Trophoblast cell (in vitro differentiated cells and primary cell): ENCODE measurements at places on chromosomes 16 and 17.
A peak's percentile ranks its signal among the peaks of the same experiment; 100 is the strongest.

DNA sequence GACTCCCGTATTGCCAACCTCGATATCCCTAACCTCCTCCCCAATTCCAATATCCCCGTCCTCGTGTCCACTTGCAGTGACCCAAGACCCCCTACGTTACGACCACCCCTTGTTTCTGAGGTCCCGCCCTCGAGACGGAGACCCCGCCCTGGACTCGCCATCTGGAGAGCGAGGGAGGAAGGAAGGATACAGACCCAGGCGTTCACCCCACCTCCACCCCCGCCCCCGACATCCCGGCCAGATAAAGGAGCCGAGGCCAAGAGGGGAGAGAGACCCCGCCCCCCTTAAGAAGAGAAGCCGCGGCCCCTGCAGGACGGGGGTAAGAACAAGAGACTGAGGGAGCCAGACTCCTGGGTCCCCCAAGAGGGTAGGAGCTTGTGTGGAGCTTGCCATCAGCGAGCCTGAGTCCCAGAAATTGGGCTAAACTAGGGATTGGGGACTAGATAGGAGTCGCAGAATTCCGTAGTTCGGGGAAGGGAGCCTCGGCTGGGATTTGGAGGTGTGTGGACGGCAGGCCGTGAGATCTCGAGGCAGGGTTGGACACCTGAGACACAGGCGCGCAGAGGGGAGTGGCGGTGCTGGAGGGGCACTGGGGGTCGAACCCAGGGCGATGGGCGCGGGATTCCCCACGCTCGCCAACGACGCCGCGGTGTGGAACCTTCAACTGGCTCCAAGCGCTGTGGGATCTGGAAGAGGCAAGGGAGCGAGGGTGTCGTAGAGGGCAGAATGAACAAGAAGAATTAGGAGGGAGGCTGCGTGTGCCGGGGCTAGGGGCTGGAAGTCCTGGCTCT, at the start of gene BCL6B:
Gene BCL6B (plus strand): TSS at position 270 of the 791 bp plus-strand sequence. CDS start 622 bp downstream, outside the sequence.
- no peak for DNase-seq

DNA sequence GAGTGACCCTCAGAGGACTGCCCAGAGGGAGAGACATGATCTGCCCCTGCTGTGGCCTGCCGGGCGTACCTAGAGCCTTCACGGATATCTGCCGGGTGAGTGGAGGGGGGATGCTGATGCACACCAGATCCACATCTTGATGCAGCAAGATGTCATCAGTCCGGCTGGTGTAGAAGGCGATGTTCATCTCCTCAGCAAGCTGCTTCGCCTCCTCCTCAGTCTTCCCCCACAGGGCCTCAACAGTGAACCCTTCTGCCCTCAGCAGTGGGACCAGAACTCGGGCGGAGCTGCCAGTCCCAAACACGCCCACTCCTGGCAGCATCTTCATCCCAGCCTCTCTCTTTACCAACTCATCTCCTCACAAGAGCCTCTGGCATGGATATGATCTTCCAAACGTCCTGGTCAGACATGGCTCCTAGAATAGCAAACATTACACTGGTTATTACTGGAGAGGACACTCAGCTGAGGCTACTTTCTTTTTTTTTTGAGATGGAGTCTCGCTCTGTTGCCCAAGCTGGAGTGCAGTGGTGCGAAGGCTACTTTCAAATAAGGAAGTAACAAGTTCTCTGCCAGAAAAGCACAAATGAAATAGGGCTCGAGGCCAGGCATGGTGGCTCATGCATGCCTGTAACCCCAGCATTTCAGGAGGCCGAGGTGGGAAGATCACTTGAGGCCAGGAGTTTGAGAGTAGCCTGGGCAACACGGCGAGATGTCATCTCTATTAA, 18.9 kb downstream of the C16orf86 start:
- DNase-seq = no peak

DNA sequence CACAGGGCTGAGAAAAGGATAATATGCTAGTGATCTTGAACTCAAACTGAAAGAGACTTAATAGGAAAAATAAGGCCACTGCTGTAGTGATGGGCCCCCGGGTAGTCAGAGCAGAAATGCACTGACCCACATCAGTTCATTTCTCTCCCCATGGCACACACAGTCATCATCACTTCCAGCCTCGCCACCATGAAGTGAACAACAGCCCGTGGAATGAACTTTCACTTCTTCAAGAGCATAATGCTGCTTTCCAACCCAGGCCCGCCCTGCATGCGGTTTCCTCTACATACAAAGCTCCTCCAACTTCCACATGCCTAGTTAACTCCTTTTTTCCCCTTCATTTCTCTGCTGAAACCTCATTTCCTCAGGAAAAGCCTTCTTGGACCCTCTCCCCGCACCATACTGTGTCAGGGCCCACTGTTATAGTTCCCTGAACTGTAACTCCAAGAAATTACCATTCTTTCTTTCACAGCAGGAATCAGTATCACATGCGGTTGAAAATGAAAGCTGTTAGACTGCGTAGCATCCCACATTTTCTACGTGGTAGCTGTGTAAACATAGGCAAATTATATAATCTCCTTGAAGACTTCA, 65.8 kb upstream of the SMIM36 start:
- peak; percentile 49 for DNase-seq

GRCh38 chr17:41988418-41988817, 21.8 kb downstream of the CNP start:
- no peak for DNase-seq

DNA sequence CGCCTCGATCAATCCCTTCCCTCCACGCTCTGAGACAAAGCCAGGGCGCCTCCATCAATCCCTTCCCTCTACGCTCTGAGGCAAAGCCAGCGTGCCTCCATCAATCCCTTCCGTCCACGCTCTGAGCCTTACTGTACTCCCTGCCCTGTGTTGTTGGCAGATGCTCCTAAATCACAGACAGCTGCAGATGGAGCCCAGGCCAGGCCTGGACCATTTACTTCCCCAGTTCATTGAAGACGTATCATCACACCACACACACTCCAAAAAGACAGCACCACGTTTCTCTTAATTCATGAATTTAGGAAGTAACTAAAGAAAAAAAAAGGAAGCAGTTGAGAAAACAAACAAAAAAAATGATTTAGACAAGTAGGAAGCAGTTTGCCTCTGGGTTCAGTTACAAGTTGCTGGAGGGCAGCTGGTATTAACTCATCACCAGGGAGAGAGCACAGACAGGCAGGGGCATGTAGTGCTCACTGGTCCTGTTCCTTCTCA, 7.4 kb upstream of the CD300LD start:
- peak; percentile 21 for DNase-seq

DNA sequence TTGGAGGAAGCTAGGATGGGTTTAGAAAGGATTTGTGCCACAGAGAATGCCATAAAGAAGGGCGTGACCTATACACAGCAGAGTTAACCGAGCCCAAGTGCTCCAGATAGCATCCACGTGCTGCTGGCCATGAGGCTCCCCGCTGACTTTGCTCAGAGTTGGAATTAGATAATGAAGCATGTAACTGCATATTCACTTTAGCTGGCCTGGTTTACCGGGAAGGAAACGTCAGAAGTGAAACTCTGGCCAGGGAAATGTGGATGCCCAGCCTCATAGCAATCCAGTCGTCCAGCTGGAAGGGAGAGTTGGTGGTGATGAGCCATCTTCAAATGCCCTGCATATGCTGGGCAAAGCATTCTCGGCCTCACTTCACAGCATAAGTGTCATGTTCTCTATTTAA, 6.1 kb downstream of the KRT35 start:
- no peak for DNase-seq

DNA sequence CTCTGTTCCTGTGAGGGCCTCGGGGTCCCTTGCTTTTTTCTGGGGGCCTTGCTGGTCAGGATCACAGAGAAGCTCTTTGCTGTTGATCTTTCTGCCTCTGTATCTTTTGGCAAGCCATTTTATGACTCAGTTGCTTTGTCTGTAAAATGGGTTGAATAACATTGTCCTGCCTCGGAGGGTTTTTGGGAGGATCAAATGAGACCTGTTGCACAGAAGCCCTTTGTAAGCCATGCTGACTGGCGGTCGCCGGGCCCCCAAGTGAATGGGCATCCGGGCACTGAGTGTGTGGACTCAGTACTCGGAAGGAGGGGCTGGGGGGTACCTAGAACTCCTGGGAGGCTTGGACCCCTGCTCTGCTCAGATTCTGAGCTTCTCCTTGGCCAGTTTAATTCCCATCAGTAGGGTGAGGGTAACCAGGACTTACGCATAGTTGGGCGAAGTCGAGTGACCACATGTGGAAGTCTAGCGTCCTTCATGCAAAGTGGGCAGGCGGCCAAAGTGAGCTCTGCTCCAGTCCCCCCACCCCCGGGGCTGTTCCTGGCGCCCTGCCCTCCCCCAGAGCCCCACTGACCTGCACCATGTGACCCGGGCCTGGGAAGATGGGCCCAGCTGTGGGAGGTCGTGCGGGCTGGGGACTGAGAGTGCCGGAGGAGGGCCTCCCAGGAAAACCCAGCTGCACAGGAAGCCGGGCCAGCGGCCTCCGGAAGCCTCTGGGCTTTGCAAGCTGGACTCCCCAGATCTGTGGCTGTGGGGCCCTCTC, 284.0 kb downstream of the SEC14L1 start:
- DNase-seq = no peak

DNA sequence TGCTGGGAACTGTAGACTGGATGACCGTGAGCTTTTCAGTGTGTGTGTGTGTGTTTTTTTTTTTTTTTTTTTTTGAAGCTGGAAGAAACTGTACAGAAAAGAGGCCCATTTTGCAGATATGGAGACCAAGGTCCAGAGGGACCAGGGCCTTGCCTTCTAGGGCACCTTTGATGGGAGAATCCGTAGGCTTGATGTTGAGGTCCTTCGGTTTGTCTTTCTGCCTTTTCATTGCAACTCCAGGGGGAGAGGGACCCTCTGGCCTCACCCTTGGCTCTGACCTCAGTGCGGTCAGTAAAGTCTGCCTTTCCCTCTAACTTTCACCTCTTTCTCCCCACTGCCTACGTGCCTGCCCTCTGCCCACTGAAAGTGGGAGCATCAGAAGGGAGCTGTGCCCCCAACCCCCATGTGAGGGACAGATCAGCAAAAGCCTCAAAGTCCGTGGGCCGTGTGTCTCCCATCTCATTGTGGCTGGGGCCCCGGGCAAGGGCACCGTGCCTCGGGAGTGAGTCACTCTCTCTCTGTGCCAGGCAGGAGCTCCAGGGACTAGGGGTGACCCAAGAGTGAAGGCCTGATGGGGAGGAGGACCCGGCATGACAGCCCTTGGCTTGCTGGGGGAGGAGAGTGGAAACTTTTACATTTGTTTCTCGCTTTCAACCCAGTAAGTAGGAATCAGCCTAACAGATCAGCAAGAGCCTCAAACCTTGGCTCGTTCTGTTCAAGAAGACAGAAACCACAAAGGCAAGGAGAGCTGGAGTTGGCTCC, 123.6 kb downstream of the CMIP start:
- DNase-seq = no peak

DNA sequence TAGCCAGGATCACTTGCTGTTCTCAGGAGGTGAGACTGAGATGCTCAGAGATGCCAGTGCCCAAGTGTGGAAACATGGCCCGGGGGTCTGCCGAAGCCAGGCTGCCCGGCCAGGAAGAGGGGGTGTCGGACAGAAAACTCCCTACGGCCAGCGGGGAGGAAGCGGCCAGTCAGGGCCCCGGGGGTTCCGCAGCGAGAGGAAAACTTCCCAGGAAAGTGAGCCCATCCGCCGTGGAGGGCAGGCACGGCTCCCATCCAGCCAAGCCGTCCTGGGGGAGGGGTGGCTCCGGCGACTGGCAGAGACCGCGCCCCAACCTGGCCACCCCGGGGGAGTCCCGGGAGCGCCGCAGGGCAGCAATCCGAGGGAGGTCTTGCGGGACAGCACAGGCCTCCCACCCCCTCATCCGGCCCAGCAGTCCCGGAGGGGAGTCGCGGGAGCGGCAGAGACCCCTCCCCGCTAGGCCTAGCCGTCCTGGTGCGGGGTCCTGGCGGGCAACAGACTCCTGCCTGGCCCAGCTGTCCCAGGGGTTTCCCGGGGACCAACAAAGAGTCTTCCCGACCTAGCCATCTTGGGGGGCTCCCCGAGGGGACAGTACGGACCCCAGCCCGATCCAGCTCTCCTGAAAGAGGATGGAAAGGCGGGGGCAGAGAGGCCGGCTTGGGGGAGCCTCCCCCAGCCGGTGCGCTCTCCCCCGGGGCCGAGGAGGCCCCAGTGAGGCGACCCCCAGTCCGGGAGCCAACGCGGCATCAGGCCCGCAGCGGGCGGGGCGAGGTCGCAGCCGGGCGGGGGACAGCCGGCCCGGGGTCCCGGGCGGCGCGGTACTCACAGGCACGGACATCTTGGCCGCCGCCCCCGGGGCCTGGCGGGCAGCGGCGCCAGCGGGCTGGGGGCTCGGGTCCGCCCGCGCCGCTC, 13.8 kb upstream of the BCAR1 start:
- DNase-seq = no peak
